Body of pancreas (tissue), 4 donors: ENCODE measurements at places on chromosomes 12 and 14.

DNA sequence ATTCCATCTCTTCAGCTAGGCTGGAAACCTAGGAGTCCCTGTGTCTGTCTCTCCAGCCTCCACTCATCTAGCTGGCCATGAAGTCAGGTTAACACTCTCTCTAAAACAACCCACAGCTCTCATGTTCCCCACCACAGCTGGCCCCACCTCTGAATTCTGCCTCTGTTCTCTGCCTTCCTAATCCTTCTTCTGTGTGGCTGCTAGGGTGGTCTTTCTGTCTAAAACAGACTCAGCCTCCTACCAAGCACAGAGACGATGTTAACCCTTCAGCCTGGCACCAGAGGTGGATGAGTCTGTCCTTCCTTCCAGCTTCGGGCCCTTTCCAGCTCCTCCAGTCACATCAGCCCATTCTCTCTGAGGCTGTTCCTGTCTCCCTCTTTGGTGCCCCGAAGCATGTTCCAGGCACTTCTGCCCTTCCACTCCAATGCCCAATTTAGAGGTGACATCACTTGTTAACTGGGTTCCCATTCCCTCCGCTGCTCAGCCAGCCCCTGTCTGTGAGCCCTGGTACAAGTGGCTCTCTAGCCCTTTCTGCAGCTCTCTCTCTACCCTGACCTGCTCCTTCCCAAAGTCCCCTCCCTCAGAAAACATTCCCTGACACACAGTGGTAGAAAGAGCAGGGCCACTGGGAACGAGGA, 9.1 kb downstream of the FIGNL2 start:
- no peak for DNase-seq

GRCh38 chr12:62098132-62098531, 162.1 kb upstream of the USP15 start:
- DNase-seq, result no peak

DNA sequence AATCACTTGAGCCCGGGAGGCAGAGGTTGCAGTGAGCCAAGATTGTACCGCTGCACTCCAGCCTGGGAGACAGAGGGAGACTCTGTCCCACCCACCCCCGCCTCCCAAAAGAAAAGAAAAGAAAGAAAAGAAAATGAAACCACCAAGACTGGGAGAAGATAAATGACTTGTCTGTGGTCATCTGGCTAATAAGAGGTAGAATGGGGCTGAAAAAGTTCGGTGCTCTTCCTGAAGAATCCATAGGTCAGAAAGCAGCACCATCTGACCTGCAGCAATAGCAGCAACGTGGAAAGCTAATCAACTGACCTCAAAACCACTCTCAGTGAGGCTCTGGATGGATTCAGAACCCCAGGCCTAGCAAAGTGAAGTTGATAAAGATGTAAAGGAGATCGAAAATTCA, 25.2 kb downstream of the SSH1 start:
- DNase-seq, result no peak

DNA sequence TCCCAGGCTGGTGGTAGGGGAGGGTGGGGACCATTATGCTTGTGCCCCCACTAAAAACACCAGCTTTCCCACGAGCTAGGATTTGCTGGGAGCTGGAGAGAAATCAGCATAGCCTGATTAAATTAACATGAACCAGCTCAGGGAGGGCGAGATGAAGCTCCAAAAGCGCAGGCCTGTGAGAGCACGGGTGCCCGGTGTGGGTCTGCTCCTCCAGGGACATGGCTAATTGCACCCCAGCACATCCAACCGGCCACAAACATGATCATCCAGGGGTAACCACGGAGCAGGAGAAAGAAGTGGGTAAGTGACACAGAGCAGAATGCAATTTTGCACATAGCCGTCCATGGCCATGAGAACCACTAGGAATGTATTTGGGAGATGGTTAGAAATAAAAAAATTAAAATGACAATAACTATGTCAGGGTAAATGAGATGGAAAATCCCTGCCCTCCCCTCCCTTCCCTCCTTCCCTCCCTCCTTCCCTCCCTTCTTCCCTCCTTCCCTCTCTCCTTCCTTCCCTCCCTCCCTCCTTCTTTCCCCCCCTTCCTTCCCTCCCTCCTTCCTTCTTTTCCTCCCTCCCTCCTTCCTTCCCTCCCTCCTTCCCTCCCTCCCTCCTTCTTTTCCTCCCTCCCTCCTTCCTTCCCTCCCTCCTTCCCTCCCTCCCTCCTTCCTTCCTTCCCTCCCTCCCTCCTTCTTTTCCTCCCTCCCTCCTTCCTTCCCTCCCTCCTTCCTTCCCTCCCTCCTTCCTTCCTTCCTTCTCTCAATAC, 26.9 kb downstream of the CLMN start:
- no peak for DNase-seq

GRCh38 chr14:101411779-101412178, 149.5 kb upstream of the DIO3 start:
- DNase-seq, result no peak

DNA sequence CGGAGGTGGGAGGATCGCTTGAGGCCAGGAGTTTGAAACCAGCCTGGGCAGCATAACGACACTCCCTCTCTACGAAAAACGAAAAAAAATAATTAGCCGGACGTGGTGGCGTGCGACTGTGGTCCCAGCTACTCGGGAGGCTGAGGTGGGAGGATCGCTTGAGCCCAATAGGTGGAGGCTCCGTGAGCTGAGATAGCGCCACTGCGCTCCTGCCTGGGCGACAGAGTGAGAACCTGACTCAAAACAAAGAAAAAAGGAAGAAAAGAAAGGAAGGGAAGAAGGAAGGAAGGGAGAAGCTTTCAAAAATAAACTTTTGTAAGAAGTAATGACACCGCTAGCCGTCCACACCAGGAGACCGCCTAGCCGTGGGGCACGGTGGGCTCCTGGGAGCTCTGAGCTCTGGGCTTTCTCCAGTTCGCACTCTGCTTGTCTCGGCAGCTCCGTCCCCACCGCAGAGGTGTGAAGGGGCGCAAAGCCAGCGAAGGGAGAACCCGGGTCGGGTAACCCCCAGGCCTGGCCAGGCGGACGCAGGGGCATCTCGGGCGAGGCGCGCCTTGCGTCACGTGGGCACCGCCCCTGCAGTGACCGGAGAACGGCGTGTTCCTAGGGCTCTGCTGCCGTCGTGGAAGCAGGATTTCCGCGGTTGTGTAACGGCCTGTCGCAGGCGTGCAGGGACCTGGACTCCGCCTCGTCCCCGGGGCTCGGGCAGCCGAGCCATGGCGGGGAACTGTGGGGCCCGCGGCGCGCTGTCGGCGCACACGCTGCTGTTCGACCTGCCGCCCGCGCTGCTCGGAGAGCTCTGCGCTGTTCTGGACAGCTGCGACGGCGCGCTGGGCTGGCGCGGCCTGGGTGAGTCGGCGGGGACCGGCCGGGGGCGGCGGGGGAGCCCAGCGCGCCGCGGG, at the start of gene IRAK3:
Gene IRAK3, plus strand, starts transcription at position 631 of the 902 bp plus-strand sequence. Its CDS starts 86 bp downstream, at position 717.
- DNase-seq, result peak; percentile 71

DNA sequence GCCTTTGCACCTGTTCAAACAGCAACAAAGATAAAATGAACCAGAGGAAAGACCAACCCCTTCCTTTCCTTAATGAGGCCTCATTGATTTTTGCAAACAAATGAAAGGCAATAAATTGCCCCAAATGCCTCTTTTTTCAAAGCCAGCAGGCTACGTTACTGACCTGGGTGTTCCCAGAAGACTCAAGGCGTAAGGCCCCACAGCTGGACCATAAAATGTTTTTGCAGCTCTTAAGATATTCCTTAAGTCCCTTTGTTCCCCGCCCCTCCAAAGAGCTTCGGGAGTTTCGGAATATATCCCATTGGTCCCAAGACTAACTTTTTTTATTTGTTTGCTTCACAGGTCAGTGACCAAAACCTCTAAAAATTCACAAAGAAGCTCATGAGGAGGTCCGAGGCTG, 462.9 kb upstream of the PRICKLE1 start:
- no peak for DNase-seq

- no peak for DNase-seq
Measured at GRCh38 chr14:98008381-98009113, 1211.4 kb downstream of the VRK1 start.

GRCh38 chr12:84638811-84639368, 273.7 kb downstream of the SLC6A15 start:
- DNase-seq, result no peak

GRCh38 chr12:72570601-72571000, 298.4 kb downstream of the TRHDE start:
- no peak for DNase-seq
